ENCODE measurements at places on chromosomes 4 and X. TPM values are rescaled to one million over a fixed set of nuclear protein-coding genes. Genes with fewer than 3 reads are reported as not detected.

GRCh38 chr4:30870513-30870912, 150.3 kb downstream of the PCDH7 start:
- no peak for DNase-seq

DNA sequence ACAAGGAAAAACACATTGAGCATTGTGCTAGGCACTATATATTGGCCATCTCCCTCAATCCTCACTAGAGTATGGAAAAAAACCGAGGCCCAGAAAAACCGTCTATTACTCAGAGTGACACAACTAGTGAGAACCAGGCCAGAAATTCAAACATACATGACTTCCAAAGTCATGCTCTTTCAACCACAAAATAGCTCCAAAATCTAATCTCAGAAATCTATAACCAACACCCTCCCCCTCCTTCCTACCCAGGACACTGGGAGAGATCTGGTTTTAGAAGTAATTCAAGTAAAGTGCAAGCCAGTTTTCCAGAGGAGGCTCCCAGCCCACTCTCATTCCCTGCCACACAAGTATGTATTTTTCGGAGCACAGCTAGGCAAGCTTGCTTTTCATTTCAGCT, 7.6 kb downstream of the HS3ST1 start:
- DNase-seq: no peak

DNA sequence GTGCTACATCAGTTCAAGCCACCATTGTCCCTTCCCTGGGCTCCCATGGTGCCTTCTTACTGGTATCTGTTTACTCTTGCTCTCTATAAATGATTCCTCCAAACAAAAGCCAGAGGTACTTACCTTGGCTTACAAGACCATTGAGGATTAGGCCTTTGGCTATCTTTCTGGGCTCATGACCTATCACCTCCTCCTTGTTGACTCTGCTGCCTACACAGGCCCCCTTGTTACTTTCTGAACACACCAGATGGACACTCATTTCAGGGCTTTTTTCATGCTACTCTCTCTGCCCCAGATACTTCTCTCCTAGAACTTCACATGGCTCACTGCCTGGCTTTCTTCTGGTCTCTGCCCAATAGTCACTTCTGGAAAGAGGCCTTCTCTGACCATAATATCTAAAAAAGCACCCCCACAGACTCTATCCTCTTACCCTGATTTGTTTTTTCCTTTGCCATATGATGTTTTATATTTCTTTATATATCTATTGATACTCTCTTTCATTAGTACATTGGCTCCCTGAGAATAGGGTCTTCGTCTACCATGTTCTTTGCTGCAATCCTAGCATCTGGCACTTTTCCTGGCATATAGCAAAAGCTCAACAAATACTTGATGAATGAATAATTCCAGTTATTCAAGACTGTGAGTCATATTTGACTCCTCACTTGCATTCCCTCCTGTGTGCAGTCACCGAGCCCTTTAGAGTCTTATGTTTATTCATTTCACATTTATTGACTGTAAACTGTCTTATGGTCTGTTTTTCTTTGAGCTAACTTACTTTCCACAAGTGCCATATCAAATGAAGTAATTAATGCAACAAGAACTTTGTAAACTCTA, 27.1 kb upstream of the TAPT1 start:
- no peak for DNase-seq

DNA sequence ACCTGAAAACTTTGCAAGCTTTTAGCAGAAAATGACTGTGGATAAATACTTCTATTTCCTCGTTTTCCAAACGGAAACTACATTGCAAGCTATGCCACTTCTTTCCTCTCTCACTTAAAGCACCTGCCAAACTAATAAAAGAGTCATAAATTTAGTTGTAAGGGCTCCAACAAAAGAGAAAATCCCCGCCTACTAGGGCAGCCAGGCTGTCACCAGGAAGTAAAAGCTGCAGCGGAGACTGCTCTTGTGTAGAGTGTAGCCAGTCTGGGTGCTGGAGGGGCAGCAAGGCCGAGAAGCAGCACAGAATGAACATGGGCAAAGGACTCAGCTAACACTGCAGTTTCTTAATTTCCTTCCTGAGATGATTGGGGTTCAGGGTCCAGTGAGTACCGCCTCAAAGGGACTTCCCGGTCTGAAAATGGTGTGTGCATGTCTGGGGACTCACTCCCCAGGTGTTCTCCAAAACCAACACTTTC, 89.3 kb upstream of the MAML3 start:
- no peak for DNase-seq

Gene RHOXF2B
- not detected for total RNA-seq

Gene SPIN2B
- total RNA-seq: 8.4 TPM

Gene TSPAN7
- 37.8 TPM for total RNA-seq
